ENCODE measurements at places on chromosomes 6 and 20.
A peak's percentile ranks its signal among the peaks of the same experiment; 100 is the strongest.

GRCh38 chr20:10636326-10636818, 37.4 kb downstream of the JAG1 start:
- no peak for DNase-seq

GRCh38 chr6:72649032-72649984, 27.4 kb downstream of the KCNQ5 start:
- DNase-seq = no peak

GRCh38 chr6:19605624-19606023, 231.5 kb upstream of the ID4 start:
- DNase-seq = peak; percentile 15

GRCh38 chr6:119552021-119552420, 202.5 kb upstream of the MAN1A1 start:
- no peak for DNase-seq

DNA sequence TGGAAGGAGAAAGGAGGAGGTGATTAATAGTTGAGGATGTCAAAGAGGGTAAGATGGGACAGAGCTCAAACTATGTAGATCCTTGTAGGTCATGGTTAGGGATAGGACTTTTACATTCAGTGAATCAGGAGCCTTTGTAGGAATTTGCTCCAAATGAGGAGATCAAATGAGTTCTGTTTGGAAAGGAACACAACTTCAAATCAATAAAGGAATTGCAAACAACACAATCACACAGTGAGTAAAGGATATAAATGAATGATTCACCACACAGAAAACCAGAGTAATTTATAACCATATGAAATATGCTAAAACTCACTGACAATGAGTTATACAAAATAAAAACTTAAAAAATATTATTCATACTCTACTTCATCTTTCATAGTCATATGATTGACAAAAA, 480.8 kb upstream of the EPHA7 start:
- DNase-seq = no peak

DNA sequence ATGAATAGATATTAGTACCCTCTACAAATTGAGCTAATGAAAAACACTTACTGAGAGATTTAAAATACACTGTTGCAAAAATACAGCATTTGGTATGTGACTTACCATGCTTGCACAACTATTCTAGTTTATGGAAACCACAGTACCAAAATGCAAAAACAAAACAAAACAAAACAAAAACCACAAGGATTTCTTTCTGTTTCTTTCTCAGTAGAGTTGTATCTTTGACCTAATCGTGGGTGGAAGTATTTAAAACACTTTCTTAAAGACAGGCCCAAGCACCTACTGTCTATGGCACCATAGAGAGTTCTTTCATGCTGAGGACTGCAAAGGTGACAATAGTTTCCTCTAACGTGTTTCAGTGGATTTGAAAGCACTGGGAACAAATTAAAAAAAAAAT, 95.3 kb upstream of the C6orf118 start:
- no peak for DNase-seq

GRCh38 chr6:128504003-128504654, 16.3 kb downstream of the PTPRK start:
- DNase-seq = no peak

GRCh38 chr6:130018744-130019325, 454 bp downstream of the L3MBTL3 start:
- peak; percentile 51 for DNase-seq

GRCh38 chr20:33148040-33148439, 19.9 kb upstream of the BPIFA2 start:
- no peak for DNase-seq

GRCh38 chr6:14194483-14194882, 76.9 kb downstream of the CD83 start:
- no peak for DNase-seq

DNA sequence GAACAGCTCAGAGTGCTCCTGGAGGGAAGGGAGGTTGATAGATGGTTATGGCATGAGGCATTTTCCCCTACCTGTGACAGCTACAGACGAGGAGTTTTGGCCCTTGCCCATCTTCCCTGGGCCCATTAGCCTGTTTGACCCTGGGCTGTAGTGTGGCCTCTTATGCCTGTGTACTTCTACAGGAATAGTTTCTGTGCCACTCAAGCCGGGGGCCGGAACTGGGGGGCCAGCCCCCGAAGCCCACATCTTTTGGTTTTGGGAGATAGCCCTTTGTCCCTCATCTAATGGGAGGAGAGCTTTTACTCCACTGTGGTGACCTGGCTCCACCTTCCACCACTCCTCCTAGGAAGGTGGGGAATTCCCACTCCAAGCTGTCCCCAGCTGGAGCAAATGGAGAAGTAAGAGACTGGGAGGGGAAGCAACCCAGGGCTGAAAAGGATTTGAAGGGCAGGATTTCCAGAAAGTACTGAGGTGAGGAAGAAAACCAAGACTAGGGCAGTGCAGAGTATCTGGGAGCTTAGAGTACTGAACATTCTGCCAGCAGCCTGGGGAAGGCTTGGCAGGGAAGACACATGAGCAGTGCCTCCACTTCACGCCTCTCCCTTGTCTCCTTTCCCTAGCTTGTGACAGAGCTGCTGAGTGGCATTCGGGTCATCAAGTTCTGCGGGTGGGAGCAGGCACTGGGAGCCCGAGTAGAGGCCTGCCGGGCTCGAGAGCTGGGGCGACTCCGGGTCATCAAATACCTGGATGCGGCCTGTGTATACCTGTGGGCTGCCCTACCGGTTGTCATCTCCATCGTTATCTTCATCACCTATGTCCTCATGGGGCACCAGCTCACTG, 6.9 kb downstream of the ABCC10 start:
- no peak for DNase-seq

DNA sequence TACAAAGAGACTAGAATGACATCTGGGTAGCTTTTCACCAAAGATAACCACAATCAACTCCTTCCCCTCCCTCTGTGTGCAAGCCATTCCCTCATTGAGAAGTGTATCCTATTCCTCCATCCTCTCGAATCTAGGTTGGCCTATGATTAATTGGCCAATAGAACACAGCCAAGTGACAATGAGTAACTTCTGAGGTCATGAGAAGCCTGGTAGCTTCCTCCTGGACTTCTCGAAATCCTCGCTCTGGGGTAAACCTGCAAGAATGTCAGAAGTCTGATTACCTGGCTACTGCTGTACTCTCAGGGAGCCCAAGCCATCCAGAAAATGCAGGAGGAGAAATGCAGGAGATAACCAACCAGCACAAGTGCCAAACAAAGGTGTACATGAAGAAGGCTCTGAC, 13.1 kb downstream of the ARHGAP18 start:
- no peak for DNase-seq

DNA sequence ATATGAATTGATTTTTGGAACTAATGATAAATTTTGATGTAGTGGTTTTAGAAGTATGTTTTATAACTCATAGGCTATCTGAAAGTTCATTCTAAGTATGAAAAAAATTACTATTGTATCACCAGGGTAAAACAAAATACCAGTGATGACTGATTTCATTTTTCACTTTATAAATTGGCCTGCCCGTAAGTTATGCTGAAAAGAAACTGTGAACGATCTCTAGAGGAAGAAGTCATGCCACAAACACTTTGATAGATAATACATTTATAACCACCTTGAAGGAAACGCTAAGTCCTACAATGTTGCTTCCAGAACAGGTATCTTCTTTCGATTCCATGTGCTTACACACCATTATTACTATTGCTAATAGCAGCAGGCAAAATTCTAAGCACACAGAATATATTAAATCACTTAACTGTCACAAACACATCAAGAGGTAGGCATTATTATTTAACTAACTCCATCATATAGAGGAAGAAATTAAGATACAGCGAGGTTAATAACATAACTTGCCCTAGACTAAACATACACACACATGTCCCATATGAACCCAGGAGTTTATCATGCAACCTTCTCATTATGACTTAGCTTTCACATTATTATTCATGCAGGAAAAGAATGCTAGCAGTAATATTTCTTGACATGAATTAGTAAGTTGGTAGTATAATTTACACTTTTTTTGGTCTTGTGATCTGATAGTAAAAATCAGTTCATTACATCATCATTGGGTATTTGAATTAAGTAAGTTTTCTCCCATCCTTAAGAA, 44.7 kb downstream of the RGS17 start:
- no peak for DNase-seq

DNA sequence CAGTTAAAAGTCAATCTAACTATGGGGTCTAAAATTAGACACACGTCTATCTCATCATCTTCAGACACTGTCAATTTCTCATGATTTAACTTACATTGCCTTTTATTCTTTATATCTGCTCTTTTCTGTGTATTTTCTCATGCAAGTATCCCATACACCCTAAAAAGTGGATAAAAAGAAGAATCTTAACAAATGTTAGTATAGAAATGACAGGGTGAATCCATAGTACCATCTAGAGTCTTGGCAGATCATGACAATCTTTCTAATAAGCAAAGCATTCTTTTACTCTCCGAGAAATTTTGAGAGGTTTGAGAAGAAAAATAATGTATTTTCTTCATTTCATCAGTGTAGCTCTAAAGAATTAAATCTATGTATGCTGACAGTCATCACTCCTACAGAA, 382.7 kb downstream of the C6orf118 start:
- DNase-seq = peak; percentile 54
